ENCODE measurements at places on chromosomes 6 and 20.

GRCh38 chr6:130913120-130913519 is 85.9 kb downstream of the SMLR1 start:
- no peak for DNase-seq

DNA sequence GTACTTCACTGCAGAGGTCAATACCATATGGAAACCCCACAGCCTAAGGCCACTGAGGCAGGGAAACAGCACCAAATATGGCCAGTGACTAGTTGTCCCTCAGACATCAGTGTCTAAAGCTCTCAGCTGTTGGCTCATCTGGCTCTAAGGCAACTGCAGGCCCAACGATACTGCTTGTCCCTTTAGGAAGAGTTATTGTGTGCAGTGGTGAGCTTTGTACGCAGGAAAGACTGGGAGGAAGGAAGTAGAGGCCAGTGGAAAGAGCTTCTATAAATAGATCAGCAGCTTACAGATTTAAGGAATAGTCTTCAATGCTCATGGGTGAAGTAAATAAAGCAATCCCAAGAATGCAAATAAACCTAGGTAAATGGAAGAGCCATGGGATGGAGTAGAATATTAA is 29.3 kb downstream of the DNAAF9 start:
- no peak for DNase-seq

DNA sequence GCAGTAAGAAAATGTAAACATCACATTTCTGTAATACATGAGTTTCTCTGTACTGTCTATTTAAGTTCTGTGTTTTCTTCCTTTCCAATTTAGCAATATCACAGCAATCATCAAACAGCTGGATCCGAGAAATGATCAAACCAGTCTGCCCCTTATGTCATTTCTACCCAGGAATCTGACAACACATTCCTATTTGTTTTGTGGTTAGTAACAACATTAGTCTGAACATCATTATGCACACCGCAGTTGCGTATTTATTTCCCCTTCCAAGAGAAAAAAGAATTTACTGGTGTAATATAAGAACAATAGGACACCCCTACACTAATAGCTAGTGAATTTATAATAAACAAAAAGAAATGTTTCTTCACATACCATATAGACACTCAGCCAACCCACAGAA is 179.5 kb downstream of the BTBD9 start:
- DNase-seq = no peak

- no peak for DNase-seq
These were observed at the start of gene TDRD6 for GRCh38 chr6:46687619-46688097. Gene TDRD6, plus strand, starts transcription at chr6:46687885. Its CDS starts 244 bp downstream, at chr6:46688129.

GRCh38 chr6:99521633-99522151 is 6.5 kb upstream of the USP45 start:
- DNase-seq = peak; percentile 10

- DNase-seq = no peak
These were observed 222.0 kb downstream of the MAFB start for GRCh38 chr20:40467067-40467466.

DNA sequence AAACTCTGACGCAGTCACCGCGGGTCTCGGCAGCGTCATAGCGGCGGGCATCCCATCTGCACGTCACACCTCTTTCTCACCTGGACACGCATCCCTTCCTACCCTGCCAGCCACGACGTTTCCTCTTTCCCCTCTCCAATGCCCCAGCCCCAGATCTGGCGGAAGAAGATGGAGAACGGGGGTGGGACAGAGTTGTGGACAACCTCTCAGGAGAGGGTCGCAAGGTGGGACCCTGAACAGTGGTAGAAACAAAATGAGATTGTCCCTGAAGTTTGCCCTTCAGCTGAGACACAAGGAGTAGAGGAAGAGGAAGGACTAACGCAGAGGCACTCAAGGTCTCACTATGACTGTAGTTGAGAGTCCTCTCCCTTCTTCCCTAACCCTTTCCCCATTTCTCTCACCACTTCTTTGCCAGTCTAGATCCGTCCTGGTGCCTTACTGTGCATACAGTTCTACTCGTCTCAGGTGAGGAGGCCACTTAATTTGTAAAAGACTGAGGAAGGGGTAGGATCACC is 562 bp downstream of the TRIM39 start:
- no peak for DNase-seq

GRCh38 chr6:125954735-125955339 is 1.7 kb upstream of the HINT3 start:
- no peak for DNase-seq

DNA sequence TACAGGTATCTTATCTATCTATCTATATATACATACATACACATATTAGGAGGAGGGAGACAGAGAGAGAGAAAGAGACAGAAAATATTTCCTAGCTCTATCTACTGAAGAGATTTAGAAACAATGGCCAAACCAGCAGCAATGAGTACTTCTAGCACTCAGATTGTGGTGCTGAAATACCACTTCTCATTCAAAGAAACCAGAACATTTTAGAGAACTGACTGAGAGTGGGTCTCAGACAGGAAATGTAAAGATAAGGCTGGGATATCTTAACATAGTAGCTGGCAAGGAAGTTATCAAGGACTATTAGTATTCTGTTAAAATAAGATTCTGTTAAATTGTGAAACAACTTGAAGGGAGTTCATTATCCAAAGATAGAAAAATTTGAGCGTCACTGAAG is 57.0 kb downstream of the DNAAF9 start:
- no peak for DNase-seq

DNA sequence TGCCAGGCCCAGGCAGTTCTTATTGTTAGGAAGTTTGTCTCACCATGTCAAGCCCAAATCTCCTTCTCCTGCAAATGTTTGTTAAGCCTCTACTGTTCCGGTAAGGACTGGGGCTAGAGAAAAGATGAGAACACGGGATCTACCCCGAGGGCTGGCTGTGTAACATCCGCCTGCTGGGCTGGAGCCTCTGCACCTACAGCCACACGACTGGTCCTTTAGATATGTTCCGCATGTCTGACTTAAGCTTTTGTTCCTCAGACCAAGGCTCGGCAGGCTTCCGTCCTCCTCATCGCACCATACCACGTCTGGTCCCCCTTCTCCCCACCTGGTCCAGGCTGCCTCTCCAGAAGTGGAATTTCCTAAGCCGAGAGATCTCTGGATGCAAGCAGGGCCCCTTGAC is 2.6 kb downstream of the GHRH start:
- DNase-seq = no peak

DNA sequence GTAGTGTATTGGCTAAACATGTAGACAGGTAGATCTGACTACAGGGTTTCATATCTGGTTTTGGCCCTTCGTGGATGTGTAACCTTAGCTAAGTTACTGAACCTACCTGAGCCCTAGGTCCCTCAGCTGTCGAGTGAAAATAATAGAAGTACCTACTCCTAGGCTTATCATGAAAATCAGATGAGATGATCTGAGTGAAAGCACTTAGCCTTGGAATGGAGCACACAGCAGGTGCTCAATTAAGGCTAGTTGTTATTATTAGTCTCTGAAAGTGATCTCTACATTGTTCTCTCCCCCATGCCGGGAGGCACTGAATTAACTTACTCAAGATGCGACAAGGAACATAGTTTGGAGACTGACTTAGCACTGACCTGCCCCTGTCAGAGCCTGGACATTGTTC is 174.7 kb upstream of the ZNF217 start:
- DNase-seq = no peak

DNA sequence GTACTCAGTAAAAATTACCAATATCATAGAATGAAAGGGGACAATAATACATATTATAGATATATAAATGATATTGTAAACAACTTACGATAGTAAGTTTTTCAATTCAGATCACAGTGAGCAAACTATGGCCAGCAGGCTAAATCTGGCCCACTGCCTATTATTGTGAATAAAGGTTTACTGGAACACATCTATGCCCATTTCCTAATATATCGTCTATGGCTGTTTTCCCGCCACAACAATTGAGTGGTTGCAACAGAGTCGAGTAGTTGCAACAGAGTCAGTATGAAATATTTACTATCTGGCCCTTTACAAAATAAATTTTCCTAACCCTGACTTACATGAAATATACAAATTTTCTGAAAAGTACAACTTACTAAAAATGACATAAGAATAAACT is 297.3 kb upstream of the KCNQ5 start:
- no peak for DNase-seq

GRCh38 chr6:25332655-25333071 is 53.5 kb downstream of the CARMIL1 start:
- DNase-seq = peak; percentile 33

DNA sequence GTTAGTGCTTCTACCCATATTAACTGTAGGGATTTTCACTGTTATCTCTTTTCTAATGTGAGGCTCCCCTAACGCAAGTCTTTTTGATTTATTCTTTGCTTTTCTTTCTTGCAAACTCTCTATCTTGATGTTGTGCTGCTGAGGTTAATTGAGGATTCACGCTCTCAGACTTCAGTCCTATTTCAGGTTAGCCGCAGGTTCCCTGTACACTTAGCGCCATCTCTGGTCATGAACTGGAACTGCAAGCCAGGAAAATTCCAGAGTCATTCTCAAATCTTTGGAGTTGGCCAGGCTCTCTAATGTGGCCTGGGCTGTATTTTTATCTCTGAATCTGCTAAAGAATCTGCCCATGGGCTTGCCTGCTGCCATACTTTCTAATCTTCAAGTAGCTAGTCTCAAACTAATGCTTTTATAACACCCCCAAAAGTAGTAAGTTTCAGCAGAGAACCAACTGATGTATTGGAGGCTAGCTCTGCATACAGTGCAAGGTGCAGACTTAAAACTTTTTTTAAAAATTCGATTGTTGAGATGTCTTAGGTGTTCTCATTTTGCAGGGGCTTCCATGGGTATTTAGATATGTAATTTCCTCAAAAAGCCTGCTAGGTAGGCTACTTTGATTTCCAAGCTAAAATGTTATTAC is 91.1 kb upstream of the OPRM1 start:
- DNase-seq = peak; percentile 7

- no peak for DNase-seq
These were observed 388.9 kb upstream of the JARID2 start for GRCh38 chr6:14857001-14857400.

DNA sequence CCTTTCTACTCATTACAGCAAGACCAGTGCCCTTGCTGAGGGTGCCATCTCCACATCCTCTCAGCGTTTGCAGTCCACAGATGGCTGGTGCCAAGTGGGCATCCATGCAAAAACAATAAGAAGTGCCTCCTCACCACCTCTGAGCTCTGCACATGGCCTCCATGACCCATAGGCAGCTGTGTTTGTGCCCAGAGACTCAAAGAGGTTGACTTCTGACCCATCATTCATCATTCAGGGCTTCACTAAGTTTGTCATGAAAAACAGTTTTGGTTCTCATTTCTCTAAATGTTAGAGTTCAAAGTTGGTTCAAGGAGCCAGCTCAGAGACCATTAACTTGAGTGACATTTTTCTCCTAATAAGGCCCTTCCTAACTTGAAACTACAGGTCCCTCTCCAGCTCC is 512.6 kb upstream of the MAP3K7 start:
- DNase-seq = no peak

DNA sequence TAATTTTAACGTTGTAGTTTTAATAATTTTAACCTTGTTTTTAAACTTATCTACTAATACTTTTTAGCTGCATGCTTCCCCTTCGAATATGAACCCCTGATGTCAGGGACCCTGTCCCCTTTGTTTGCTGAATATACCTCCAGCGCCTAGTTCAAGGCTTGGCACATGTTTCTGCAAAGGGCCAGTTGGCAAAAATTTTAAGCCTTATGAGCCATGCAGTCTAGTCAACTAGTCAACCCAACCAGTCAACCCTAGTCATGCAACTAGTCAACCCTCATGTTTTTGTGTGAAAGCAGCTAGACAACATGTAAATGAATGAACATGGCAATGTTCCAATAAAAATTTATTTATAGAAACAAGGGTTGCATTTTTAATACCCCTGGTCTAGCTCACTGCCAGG is 119.8 kb downstream of the BCAS1 start:
- no peak for DNase-seq

GRCh38 chr6:143705569-143705968 is 27.8 kb downstream of the PHACTR2 start:
- DNase-seq = no peak

- DNase-seq = no peak
These were observed 84.6 kb upstream of the F13A1 start for GRCh38 chr6:6405031-6405430.

DNA sequence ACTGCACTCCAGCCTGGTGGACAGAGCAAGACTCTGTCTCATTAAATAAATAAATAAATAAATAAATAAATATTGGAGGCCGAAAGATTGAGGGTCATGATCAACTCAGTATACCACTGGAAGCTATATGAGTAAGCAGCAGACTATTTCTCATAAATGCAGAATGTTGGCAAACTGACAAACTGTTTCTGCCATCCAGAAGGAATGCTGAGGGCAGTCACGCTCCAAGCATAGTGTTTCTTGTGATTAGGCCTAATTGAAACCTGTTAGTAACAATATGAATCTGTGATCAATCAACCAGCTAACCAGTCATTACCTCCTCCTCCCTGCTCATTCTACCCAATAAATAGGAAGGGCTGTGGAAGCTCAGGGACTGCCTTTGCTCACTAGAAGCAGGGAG is 15.2 kb upstream of the KCNK15 start:
- no peak for DNase-seq

GRCh38 chr6:1407499-1407990 is 18.2 kb downstream of the FOXF2 start:
- no peak for DNase-seq

DNA sequence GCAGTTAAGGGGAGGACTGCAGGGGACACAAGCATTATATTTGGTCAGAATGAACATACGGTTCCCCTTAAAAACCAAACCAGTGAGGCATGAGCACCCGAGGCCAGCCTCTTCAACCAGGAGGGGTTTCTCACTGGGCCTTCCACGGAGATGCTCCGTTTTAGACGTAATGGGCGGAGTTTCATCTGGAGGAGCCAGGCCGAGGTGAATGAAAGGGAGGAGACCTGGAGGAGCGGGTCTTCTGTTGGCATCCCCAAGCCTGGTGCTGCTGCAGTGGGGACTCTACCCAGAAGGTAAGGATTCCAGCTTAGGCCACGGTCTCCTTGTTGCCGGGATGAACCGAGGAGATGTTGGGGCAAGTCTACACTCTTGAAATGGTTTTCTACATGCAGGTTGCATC is 47.4 kb downstream of the ADNP start:
- no peak for DNase-seq

GRCh38 chr6:28794175-28795002 is 129.4 kb downstream of the TRIM27 start:
- DNase-seq = no peak

DNA sequence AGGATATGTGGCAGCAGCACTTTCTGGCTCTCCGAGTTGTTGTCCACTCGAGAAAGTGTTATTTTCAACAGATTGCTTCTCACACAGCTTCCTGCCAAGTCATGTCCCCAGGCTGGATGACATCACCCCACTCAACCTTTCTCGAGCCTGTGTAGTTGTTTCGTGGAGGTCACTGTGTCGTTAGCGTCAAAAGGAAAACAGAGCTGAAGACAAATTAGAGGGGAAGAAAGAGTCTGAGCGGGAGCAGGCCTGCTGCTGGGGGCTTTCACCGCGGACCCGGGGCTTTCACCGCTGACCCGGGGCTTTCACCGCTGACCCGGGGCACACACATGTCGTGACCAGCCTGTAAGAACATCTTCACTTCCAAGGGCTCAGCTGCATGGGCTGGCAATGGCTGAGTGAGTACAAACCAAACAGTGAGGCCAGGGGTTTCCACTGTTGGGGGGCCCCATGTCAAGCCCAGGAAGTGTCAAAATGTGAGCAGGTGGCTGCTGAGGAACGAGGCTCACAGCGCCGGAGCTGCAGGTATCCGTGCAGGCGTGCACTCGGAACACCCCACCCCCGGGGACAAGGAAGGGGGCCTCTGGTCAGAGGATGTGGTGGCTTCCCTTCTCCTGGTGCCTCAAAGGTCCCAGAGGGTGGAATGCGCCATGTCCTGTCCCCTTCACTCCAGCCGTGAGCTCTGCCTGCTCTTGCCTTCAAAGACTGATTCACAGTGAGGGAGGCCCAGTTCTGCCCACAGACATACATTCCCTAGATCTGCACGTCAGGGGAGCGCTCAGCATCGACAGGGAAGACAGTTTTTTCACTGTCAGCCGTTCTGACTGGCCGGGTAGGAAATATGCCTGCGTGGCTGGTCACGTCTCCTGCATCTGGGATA is 365.9 kb downstream of the TAF4 start:
- DNase-seq = no peak
